ENCODE measurements at places on chromosomes 1 and 21.
A peak's percentile ranks its signal among the peaks of the same experiment; 100 is the strongest.

DNA sequence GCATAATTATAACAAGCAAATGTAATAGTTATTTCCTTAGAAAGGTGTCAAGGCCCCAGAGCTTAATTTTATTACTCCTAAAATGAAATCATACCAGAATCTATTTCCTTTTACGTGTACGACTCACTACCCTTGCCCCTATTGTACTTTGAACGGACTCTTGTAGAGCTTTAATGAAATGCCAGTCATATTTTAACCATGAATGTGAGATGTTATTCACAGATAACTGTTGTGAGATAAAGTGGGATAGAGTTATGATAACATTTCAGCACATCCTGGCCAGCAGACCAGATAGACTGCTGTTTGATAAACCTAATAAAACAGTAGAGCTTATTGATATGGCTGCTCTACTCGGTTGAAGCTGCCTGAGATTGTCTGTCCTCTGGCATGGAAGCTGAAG lies 500.8 kb upstream of the PBX1 start:
- no peak for DNase-seq

DNA sequence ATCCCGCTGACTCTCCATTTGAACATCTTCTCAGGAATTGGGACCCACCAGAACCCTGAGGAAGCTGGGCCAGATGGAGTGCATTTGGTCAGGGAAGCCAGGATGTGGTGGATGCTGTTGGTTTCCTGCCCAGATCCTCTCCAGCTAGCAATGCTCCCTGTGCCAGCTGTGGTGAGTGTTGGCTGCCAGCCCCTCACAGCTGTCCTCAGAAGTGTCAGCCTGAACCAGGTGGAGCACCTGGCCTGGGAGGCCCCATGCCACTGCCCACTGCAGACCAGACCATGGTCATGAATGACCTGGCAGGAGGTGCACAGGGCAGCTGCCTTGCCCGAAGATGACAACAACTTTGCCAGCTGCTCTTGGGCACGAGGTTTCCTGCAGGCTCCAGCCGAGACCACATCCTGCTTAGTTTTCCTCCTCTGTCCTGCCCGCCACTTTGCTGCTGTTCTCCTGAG lies 54.4 kb downstream of the PRSS38 start:
- no peak for DNase-seq

DNA sequence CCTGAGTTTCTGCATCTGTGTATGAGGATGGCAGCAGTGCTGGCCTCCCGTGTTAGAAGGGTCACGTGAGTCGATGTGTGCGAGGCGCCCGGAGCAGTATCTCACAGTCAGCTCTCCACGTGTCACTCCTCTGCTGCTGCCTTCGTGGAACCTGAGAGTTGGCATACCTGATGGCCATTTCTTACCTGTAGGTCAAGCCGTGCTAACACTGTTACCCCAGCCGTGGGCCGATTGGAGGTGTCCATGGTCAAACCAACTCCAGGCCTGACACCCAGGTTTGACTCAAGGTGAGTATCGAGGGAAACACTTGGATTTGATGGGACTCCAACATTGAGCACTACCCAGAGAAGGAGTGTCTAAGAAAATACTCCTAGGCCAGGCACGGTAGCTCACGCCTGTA lies 10.7 kb downstream of the CDCA8 start:
- DNase-seq: no peak

DNA sequence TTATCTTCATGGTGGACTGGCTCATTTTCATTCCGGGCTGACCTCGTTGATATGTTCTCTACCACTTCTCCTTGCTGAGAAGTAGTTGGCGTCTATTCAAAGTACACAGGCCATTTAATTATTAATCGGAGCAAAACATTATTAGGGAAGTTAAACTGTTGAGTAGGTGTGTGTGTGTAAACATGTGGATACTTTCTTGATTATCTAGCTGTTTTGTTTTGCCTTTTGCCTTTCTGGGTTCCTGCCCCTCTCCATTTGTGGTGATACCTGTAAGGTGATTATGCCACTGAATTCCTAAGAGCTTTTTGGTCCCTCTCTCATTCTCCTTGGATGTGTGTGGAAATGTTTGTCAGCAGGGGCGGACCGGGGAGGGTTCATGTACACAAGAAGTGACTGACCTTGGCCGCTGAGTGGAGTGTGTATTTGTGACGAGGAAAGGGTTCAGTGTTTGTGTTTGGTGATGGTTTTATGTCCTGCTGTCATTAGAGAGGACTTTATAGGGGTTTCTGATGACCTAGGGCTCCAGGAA lies 56.6 kb upstream of the PPP2R5A start:
- DNase-seq: no peak

DNA sequence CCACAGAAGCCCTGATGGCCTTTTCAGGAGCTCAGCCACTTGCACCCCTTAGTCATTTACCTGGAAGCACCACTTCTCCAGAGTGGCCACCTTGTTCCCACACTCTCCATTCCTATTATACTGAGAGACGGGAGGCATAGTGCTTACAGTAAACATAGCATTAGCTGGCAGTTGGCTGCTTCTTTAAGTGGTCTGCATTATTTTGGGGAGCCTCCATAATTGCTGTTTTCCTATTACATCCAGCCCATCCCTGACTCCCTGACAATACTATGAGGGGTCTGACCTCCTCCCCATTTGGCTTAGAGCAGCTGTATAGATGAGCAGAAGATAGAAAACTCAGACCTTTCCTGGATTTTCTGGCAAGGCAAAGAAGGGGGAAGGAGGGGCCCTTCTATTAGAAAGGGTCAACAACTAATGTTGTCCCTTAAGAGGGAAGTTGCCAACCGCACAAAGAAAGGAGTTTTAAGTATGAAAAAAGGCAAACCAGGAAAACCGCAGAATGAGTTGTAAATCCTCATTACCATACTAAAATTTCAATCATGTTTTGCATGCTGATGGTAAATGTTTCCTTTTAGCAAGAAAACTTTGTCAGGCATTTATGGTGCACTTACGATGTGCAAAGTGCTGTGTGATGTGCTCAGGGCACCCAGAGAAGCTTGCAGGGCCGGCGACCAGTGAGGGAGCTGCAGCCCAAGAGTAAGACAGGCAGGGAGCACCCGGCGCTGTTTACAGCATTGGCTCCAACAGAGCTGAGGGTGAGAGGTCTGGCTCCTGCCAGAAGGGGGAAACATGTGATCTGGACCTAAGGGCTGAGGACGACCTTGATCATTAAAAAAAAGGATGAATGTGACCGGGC lies 167.3 kb downstream of the ZZZ3 start:
- no peak for DNase-seq

- DNase-seq: no peak
These were observed 127.4 kb upstream of the DPYD start for GRCh38 chr1:98048244-98048643.

DNA sequence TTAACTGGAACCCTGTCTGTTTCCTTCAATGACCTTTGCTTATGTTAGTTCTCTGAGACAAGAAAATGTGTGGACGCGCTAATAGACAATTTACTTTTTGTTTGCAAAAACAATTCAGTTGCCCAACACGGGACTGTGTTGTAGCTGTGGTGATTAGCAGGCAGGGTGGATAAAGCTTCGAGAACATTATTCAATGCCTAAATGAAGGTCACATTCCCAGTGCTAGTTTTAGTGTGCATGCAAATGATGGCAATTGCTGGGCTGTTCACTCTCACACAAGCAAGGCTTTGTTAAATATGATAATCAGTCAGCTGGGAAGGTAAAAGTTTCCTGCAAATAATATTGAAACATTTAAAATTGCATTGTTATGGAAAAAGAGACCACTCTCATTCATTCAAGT lies 188.4 kb downstream of the BACH1 start:
- no peak for DNase-seq

DNA sequence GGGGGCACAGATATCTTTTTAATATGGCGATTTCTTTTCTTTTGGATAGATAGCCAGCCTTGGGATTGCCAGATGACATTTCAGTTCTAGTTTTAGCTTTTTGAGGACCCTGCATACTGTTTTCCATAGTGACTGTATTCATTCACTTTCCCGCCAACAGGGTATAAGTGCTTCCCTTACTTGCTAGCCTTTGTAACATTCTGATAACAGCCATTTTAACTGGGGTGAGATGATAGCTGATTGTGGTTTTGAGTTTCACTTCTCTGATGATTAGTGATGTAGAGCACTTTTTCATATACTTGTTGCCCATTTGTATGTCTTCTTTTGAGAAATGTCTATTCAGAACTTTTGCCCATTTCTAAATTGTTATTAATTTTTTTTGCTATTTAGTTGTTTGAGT lies 151.9 kb downstream of the NTPCR start:
- DNase-seq: no peak

DNA sequence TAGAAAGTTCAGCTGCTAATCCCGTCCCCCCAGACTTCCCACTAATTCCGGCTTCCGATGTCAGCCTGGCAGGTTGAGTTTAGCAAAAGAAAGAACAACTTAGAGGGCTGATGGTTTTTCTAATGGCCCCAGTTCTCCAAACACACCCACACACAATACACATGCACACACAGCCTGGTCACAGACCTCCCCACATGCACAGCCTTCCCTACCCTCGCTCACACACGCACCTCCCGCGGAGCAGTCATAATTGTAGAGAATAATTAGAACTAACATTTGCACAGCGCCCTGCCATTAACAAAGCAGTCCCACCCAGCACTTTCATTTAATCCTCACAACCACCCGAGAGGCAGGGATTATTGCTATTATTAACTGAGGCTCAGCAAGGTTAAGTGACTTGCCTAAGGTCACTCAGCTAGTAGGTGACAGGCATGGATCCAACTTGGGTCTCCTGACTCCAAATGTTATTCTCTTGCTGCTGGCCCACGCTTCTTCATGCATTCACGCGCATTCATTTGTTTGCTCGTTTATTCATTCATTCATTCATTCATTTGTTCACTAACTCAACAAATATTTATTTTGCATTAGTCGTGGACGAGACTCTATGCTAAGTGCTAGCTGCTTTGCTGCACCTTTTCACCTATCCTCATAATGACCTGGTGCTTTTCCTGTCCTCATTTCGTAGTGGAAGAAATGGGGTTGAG lies 274.9 kb downstream of the FOXD2 start:
- no peak for DNase-seq

DNA sequence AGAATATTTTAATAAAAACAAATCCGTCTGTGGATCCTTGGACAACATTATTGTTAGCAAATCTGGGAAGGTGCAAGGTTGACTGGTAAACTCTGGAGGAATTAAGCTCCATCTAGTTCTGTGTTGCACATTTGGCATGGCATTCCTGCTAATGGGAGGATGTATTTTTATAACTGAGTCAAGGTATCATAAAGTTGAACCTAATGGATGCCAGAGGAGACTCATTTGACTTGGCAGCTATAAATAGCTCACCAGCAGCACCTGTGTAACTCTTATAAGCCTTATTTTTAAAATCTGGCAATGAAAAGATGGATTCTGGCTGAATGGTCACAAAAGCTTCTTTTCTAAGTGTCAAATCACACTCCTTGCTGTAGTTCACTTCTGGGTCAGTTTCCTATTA lies 118.5 kb upstream of the ADAMTS5 start:
- no peak for DNase-seq

- no peak for DNase-seq
These were observed 405.9 kb upstream of the B3GALT2 start for GRCh38 chr1:193592317-193592716.

- DNase-seq: no peak
These were observed 453.7 kb downstream of the TTLL7 start for GRCh38 chr1:83545066-83545862.

DNA sequence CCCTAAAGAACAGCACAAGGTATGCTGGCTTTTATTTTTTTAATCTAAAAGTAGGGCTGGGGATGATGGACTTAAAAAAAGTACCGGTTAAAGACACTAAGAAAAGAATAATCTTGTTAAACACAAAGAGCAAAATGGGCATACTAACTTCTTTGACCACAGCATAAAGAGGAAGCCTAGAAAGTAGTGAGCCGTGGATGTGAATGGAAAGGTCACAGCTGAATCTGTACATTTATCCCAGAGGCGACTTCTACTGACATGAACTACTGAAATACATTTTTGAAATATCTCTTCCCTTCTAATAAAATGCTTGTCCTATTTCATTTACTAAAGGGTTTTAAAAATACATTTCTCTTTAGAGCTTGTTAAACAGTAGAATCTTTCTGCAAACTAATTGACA lies 140.7 kb downstream of the SLC45A1 start:
- no peak for DNase-seq

DNA sequence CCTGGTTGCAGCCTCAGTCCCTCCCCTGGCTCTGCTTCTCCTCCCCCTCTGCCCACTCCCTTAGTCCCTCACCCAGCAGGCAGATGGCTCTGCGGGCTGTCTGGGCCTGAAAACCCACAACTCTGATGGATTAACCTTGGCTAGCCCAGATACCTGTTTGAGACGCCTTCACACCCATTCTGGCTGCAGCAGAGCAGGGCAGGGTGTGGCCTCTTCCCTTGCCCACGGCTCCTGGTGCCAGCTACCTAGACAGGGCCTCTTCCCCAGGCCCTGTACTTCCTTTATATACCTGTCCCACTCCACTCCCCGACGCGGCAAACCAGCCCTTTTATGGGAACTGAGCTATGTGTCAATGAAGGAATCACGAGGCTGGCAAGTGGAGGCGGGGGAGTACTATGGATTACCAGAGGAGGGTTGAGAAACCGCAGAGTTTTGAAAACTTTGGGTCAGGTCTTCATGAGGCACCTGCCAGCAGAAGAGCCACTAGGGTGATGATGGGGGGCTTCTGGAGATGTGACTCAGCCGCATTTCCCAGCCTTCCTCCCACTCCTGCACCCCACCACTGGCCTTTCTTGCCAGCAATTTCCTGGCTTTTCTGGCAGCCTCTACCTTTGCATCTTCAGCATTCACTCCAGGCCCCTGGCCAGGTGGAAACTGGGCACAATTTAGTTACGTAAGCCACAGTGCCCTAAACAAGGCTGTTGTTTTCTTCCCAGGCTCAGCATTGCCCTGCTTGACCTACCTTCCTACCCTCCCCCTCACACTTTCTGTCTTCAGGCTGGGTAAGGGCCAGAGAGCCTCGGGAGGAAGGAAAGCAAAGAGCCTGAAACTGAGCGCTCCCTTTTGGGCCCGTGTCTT lies at the start of gene CHI3L1:
Gene CHI3L1 (minus strand): TSS at position 259 of the 858 bp plus-strand sequence. CDS start 81 bp downstream, at position 178.
- DNase-seq: peak; percentile 61

- peak; percentile 50 for DNase-seq
These were observed 241.5 kb downstream of the BARHL2 start for GRCh38 chr1:90475631-90476030.

DNA sequence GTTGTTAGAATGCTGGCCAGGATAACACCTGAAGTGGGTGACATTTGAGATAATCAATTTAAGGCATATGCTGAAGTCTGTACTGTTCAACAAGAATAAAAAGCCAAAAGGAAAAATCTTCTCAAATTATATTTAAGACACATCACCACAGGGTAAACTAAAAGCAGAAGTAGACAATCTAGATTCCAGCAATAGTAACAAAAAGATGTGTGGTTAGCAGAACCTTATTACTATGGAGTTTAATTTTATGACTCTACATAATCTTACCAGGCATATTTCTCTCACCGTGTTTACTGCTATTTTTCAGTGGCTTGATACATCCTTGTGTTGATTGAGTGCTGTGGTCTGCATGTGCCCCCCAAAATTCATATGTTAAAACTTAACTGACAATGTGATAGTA lies 300.4 kb upstream of the ZP4 start:
- DNase-seq: no peak

DNA sequence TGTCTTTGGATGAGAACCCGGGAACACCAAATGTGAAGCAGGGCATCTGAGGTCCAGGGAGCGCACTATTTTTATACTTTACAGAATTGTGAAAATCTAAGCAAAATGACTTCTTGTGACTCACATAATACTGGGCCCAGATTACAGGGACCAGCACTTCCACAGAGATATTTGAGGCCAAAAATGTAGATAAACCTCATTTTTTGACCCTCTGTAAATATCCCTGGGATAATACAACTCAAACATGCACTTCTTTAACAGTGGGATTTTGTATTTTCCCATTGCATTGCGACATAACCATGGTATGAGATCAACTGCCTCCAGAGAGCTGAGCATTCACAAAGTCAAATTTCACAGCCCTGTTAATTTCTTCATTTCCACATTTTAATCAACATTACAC lies 289.4 kb upstream of the ADGRL4 start:
- no peak for DNase-seq
